ENCODE measurements at places on chromosomes 6 and 20. TPM values are rescaled to one million over a fixed set of nuclear protein-coding genes. Genes with fewer than 3 reads are reported as not detected.
A peak's percentile ranks its signal among the peaks of the same experiment; 100 is the strongest.

GRCh38 chr6:148021699-148022098 lies 320.9 kb upstream of the SASH1 start:
- no peak for DNase-seq

DNA sequence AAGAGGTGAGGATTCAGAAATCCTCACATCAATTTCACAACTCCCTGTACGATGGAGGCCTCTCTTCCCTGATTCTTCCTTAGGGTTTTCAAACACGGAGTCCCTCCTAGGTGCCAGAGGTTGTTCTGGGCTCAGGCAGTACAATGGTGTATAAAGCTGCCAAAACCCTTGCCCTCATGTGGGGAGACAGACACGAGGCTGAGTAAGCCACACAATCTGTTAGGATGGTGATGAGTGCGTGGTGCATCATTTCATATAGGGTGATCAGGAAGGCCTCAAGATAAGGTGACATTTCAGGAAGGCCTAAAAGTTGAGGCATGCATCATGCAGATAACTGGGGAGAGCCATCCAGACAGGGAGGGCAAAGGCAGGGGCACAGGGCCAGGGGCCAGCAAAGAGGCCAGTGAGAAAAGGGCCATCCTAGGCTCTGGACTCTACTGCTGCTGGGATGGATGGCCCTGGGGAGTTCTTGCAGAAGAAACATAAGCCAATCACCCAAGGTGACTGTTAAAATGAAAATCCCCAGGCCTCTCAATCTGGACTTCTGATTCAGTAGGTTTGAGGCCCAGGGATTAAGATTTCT lies 186.5 kb downstream of the PRKN start:
- DNase-seq: no peak

Gene SLC35D3
- total RNA-seq: not detected

DNA sequence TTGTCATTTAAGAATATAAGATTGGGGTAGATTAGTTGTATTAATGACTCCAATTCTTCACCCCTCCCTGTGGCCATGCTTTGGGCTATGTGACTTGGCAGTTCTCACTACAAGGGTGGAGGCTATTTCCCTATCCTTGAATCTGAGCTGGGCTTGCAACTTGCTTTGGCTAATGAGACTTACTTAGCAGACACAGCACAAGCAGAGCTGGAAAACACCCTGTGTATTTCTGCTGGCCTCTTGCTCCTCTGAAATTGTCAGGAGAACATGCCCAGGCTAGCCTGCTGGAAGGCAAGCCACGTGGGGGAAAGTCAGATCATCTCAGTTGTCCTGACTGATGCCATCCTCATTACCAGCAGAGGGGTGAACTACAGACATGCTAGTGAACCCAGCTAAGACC lies 126.5 kb upstream of the HDGFL1 start:
- no peak for DNase-seq

DNA sequence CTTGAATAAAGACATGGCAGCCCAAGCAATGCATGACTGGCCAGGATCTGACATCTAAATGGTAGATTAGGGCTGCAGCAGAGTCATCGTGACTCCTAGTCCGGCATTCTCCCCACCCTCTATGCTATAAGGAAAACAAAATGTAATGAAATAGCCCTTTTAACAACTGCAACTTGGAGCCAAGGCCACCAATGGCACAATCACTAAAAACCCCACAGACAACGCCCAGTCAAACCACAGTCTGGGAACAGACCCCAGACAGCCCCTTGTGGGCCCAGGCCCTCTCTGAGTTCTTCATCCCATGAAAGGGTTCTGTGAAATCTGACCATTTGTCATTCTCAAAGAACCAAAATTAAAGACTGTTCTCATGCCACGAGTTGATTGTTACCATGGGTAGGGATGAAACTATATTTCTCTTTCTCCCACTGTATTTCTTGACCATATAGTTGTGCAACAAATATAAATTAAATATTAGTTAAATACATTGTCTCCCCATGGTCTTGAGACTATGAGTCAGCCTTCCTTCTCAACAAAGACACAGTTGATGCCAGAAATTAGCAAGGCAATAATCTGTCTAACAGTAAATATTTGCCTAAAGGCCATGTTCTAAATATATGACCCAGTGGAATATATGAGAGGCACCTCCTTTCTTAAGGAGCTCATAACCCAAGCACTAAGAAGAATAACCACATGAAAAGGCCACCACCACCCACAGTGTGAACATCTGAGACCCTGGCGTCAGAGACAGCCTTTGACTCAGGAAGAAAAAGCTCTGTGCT lies 85.6 kb upstream of the SSTR4 start:
- DNase-seq: no peak

- DNase-seq: no peak
Measured at GRCh38 chr6:129617986-129618385, 92.0 kb downstream of the ARHGAP18 start.

- DNase-seq: no peak
Measured at GRCh38 chr6:82691997-82692396, 328.4 kb downstream of the TPBG start.

Gene SASH1
- total RNA-seq: 0.72 TPM

Gene SERPINB6
- 62.1 TPM for total RNA-seq

DNA sequence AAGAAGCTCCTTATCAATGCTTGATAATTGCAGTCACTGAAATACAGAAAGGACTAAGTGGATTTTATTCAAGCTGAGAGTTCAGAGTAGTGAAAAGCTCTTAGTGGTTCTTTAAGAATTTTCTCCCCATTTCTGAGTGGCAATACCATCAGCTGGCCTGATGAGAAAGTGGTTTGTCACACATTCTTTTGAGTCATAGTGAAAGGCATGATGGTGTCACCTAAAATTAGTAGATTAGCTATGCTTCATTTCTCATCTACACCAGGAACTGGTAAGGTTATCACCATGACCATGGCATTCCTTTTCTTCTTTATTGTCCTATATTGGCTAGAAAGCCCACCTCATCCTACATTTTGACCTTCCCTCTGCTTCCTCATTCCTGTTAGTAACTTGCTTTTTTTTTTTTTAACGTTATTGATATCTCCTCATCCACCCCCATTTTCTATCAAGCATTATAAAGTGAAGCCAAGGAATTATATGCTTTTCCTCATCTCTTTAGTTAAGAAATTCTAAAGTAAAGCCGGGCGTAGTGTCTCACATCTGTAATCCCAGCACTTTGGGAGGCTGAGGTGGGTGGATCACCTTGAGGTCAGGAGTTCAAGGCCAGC lies 67.4 kb upstream of the LOC128125822 start:
- no peak for DNase-seq

Gene LTA
- 854 TPM for total RNA-seq

- DNase-seq: no peak
Measured at GRCh38 chr6:20877008-20877937, 343.0 kb downstream of the CDKAL1 start.

Gene PSMB9
- total RNA-seq: 255 TPM

DNA sequence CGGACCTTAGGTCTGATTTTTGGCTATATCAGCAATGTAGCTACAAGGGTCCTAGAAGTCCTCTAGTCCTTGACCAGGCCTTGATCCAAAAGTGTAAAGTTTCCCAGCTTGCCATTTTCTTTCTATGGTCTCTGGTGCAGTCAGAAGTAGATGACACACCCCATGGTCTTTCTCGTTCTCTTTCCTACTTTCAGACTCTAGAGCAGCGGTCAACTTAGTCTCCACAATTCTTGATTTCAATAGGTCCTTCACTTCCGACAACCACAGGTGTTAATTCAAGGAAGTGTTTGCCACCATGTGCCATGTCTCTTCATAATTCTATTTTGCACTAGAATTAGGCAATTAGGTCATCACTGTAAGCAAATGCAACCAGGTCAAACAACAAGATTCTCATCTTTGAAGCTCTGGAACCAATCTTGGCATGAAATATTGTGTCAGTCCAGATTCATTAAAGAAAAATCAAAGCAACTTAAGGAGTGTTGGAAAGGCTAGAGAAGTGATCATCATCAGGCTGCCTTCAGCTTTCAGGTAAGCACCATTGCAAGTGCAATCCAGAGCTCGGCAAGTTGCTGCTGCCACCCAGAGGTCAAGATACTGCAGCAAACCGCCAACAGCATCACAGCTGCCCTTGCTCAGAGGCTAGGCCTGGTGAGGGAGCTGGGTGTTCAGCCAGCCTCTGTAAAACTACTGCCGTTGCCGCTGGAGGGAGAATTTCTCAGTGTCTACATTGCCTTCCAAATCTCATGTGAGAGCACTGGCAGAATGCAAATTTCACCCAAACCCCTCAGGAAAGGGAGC lies 5.6 kb upstream of the SYNE1 start:
- peak; percentile 44 for DNase-seq

Gene BLOC1S5
- 20.0 TPM for total RNA-seq

Measured in CD8-positive, alpha-beta memory T cell (primary cell).